ENCODE measurements at places on chromosomes 12 and 14.

GRCh38 chr14:105499256-105500035 is 8.4 kb downstream of the TEDC1 start:
- no peak for DNase-seq

- DNase-seq, result no peak
Observed at GRCh38 chr14:33686218-33686617, 264.7 kb downstream of the EGLN3 start.

GRCh38 chr14:69631509-69631908 is 20.1 kb downstream of the SUSD6 start:
- DNase-seq, result no peak

DNA sequence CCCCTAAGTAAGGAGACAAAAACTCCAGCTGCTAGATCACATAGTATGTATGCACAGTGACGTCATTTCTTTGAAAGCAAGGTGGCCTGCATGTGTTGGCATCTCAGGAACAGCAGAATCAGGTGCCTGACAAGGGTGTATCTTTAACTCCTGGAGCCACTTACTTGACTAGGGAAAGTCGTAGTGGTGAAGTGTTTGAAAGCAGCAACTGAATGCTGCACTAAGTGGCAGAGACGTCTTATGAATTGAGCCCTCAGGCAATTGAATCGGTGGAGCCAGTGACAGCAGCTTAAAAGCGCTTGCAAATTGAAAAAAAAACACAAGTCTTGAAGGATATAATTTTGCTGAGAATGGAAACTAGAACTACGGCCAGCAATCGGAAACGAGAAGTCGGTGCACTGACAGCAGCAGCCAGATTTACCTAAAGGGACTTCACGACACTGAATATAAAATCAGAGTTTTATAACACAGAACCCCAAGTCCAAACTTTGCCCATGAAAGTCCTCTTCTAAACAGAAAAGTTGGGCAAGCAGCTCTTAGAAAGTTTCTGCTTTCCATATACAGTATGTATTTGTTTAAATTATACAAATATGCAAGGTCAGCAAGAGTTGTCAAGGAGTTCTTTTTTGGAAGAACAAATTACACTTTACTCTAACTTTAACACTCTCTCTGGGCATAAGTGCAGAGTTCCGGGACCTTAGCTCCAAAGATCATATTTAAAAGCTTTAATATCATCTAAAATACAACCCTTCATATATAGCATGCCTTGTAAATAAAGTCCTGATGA is 1.1 kb downstream of the IGF1 start:
- no peak for DNase-seq

GRCh38 chr12:12533238-12533829 is 29.3 kb downstream of the DUSP16 start:
- DNase-seq, result peak; percentile 34

DNA sequence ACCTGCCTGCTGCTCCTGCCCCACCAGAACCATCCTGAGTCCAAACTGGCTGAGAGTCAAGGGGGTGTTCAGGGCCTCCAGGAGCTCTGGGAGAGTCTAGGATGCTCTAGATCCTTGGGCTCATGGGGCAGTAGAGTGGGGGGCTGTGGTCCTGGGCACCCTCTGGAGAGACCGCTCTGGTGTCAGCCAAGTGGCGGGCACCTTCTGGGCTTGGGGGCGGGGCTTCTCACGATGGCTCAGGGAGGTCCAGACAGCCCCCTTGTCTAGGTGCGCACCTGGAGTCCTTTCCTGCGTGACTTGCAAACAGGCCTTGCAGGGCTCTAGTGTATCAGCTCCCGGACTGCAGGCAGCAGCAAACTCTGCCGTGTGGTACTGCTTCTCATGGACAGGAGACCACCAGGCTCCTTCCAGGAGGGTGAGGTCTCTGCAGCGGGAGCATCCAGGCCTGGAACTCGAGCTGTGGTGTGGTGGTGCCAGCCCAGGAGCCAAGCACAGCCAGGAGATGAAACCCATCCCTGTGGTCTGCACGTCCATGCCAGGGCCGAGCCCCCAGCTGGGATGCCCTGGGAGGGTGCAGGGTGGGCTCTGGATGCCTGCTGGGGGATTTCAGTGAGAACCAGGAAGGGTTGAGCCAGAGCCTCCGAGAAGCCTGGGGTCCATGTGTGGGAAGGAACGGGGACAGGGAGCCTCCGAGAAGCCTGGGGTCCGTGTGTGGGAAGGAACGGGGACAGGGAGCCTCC is 15.0 kb downstream of the PACS2 start:
- no peak for DNase-seq

DNA sequence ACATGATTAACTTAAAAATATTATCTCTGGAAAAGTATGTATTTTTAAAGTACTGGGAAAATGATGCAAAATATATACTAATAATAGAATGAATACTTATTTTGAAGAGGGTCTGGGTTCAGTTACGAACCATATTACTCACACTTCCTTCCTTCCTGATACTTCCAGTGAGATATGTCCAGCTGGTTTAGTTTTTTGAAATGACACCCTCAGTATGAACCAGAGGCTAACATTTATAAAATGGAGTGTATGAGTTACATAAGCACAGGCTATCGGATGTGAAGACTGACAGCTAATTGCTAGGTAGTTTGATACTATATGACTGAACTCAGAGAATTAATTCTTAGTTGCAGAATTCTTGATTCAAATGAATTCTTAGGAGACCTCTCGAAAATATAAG is 122.9 kb downstream of the OTOGL start:
- DNase-seq, result no peak

DNA sequence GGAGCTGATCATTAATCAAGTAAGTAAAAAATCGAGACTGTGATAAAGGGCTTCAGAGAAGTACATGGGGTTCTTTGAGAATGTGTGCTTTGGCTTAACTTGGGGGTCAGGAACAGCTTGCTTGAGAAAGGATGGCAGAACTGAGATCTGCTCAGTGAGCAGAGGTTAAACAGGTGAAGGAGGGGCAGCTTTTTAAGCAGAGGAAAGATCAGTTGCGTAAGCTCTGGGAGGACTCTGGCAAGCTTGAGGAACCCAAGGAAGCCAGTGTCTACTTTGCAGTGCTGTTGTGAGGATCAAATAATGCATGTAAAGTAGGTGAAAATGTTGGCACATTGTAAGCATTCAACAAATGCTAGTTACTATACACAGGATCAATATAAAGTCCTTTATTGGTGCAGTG is 30.6 kb downstream of the WIF1 start:
- no peak for DNase-seq

DNA sequence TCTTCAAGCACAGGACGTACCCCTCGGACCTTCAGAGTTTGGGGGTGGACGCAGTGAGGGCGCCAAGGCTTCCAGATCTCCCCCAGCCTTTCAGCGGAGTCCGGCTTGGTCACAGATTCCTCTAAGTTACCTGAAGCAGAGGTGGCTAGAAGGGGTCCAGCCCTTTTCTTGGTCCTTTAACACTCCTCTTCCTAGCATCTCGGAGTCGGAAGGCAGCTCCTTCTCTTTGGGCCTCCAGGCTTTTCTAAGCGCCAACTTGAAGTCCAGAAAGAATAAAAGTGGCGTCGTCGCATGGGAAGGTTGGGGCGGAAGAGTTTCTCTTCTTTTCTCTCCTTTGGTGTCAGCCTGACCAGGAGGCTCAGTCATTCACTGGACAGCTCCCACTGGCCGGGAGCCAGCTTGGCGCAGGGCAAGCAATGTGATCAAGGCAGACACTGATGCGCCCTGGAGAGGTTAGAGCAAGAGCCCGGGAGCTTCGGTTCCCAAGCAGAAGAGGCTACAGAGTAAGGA is 9.6 kb downstream of the OR6S1 start:
- DNase-seq, result no peak

DNA sequence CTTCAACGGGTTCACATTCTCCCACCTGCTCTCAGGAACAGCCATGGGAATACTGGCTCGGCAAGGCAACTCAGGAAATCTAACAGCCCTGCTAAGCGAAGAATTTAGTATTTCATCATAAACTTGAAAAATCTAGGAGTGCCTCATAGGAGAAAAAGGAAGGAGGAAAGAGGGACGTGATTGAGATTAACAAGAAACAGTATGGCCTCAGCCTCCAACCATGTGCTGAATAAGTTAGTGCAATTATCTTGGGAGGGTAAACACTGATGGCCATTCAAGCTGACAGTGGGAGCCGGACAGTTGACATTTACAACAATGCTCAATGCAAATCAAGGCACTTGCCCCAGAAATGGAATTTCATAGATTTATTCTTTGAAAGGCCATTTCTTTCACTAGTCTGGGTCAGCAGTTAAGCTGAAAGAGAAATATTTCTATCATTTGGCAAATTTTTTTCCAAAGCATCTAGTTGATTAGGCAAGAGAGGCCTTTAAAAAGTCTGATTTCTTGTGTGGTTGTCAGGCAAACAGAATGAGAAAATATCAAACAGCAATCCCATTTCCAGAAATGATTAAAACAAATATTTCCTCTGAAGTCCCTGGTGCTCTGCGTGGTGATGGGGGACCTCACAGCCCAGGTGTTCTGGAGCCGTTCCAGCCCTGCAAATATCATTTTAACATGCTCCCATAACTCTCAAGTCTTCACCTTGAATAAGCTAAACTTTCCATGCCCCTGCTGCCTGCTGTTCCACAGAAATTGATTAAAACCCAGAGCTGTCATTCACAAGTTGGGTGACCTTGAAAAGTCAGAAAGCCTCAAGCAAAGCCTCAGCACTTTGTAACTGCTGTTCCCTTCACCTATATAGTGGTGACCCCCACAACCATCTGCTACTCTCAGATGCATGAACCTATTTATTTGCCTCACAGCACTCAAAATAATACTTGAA is 121.6 kb downstream of the PHLDA1 start:
- no peak for DNase-seq

DNA sequence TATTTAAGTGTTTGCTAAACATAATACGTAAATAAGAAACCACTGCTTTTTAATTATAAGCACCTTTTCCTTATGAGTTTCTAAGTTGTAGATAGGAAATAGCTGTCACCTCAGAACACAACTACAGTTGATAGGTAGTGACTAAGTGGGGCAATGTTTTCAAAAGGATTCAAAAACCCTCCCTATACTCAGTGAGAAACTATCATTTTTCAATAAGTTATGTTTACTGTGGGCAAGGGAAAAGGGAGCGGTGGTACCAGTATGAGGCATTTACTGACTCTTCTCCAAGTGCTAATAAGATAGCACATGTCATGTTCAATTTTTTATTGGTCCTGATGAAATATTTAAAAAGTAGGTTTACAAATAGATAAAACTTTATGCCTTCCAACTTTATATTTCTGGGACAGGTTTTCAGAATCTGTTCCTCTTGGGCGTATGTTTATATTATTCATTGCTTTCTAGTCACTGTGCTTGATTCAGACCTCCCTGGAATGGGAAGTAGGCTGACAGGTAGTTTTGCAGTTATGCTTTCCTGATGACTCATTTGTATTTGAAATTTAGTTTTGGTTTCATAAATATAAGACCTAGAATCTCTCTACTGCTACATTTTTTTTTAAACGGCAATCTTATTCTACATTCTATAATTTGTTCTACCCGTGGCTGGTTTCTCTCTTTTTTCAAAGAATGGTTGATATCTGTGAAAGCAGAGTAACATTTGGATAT is 153.1 kb downstream of the TMEM117 start:
- DNase-seq, result no peak

- DNase-seq, result no peak
Observed at GRCh38 chr12:68622250-68622649, 11.6 kb downstream of the RAP1B start.

DNA sequence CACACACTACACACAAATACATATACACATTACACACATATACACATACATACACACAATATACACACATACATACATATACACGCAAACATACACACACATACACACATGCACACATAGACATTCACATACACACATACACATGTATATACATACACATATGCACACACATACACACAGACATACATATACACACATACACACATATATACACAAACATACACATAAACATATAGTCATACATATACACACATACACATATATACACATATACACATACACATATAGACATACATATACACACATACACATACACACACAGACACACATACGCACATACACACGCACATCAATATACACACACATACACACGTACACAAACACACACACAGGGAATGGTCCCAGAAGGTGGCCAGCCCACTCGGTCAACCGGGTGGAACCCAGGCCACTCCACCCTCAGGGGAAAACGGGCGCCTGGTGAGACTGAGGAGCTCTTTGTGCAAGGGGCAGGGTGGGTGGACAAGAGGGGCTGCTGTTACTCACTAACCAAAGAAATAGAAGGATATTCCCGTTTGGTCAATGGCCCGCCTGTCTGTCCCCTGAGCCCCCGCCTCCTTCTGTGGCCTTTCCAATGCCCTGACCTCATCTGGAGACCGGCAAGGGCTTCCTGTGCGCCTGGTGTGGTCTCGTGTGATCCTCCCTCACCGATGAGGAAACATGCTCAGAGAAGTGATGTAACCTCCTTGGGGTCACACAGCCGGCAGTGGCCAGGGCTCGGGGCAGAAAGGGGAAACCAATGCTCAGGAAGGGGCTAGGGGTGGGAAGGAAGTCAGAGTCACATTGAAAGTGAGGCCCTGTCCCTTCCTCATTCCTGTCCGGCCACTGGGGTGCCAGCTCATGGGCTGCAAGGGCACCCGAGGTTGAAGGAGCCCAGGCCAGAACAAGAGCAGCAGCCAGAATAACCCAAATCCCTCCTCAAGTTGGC is 5.3 kb downstream of the TRPV4 start:
- no peak for DNase-seq

DNA sequence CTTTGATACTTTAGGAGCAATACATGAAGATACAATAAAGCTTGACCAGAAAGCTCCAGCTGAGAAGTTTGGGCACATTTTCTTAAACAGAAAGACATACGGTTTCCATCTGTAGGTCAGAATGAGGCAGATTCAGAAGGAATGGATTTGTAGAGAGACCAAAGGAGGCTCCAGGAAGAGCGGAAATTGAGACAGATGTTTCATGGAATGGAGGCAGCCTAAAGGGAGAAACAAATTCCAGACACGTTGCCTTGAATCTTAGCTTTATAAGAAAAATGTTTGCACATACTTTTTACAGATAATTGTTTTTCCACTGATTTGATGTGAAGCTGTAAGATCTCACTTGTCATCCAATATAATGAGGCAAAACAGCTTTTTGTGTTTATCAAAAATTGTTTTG is 24.8 kb downstream of the EPYC start:
- peak; percentile 48 for DNase-seq

DNA sequence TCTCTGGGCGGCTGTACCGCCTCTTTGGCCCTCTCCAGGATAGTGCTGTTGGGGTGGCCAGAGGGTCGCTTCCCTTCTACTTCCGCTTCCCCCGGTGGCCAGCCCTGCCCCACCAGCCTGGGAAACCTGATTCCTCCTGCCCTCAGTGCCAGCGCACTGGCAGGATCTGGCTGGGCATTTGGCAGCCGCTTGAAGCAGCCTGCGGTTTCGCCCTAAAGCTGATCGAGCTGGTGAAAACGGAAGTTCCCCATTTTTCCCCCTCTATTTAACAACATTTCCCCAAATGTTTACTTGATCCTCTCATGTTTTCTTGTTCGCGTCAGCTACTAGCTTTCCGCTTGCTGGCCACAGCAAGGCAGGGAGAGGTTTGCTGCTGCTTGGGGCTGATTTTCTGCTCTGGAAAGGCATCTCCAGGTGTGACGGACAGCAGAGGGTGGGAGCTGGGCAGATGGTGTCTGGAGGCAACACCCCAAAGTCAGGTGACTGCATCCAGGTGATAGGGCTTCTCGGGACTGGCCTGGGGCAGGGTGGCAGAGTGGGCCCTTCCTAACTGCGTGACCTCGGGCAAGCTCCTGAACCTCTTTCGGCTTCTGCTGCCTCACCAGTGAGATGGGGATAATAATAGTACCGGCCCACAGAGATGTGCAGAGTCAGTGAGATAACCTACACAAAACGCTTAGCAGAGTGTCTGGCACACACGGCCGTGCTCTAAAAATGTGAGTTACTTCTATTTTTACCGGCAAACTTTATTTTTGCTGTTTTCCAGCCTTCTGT is 53.1 kb downstream of the TSPAN9 start:
- no peak for DNase-seq

GRCh38 chr12:77833329-77833728 is 2.6 kb downstream of the NAV3 start:
- DNase-seq, result no peak
